WTC11 (cell line): ENCODE measurements at places on chromosomes 4 and X. TPM values are rescaled to one million over a fixed set of nuclear protein-coding genes. Genes with fewer than 3 reads are reported as not detected.
A peak's percentile ranks its signal among the peaks of the same experiment; 100 is the strongest.

DNA sequence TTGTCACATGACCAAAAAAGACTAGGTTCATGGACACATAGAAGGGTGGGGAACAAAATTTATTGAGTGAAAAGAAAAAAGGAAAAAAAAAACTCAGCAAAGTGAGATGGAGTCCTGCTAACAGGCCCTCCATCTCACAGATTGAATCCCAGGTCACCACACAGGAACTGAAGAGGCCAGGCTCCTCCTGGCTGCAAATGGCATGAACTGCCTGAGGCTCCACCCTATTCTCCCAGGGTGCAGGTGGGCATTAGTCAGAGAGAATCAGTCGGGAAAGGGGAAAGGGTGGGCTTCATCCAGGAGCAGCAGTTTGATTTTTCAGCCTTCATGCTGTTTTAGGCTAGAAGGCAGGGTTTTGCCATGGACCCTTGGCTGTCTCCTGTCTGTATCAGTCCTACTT, 128.5 kb upstream of the GRID2 start:
- peak; percentile 51 for DNase-seq

GRCh38 chrX:57282568-57282967, 3.9 kb upstream of the FAAH2 start:
- DNase-seq = no peak

- DNase-seq = no peak
Observed at GRCh38 chr4:120316416-120316815, 249.8 kb upstream of the MAD2L1 start.

DNA sequence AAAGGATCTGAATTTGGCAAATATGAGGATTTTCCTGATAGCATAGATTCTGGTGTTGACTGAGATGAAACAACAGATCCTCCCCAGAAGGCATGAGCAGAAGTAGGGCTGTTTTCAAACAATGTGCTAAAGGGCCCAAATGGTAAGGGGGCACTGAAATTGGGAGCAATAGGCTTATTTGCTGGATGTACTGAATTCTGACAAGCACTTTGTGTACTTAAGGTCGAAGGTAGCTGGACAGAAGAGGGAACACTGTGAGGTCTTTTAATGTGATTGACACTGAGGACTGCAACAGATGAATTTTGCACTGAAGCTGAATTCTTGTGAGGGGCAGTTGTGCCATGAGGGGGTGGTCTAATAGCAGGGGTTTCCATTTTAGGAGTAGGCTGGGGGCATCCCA, 21.2 kb upstream of the COX18 start:
- no peak for DNase-seq

DNA sequence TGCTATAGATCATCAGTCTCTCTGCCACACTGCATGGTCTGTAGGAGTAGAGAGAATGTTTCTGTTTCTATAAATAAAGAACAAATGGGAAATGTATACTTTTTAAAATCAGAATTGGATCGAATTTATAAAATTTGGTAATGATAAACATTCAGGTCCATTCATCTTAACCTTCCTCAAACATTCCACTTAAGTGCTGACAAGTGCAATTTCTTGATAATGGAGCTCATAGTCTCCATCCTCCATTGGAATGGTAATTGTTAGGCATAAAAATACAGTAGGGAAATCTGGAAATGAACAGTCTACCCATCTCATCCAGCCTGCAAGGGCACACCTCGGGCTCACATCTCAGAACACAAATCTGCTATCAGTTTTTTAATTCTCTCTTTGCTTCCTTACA, 122.6 kb upstream of the PACRGL start:
- DNase-seq = no peak

- DNase-seq = no peak
Observed at GRCh38 chr4:122045533-122045932, 93.7 kb upstream of the TRPC3 start.

GRCh38 chr4:10158333-10158942, 41.8 kb upstream of the WDR1 start:
- DNase-seq = no peak

GRCh38 chrX:41313419-41313818, 20.5 kb upstream of the DDX3X start:
- DNase-seq = no peak

DNA sequence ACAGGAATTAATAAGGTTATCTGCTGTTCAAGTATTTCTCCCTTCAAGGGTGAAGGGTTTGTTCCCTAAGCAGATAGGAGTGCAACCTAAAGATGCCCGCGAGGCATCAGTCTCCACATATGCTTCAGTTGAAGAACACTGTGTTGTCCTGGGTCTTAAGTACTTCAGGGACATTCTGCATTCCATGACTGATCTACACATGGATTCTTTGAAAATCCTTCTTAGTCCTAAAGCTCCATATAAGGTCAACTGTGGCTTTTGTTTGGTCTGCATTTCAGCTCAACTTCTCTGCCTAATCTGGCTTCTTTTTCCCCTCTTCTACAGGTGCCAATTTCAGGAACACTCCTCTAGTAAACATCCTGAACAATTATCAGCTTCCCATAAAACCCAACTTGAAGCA, 21.8 kb upstream of the CTSO start:
- no peak for DNase-seq

- DNase-seq = no peak
Observed at GRCh38 chr4:8864912-8865680, 6.5 kb downstream of the HMX1 start.

- DNase-seq = no peak
Observed at GRCh38 chrX:23765449-23765848, 17.5 kb upstream of the SAT1 start.

DNA sequence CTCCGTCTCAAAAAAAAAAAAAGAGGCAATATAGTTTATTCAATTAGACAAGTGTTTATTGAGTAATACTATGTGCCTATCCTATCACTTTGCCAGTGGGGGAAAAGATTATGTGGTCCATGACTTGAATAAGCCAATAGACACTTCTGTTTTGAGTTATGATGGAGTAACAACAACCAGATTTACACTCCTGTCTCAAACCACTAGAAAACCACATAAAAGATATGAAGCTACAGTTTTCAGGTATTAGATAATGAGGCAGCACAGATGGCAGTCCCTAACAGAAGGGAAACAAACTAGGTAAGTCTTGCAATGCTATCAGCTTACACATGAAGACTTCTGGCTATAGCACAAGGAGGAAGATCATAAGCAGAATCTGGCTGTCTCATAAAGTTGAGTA, 22.5 kb downstream of the NFXL1 start:
- no peak for DNase-seq

- DNase-seq = no peak
Observed at GRCh38 chr4:89563431-89563830, 255.8 kb upstream of the GPRIN3 start.

DNA sequence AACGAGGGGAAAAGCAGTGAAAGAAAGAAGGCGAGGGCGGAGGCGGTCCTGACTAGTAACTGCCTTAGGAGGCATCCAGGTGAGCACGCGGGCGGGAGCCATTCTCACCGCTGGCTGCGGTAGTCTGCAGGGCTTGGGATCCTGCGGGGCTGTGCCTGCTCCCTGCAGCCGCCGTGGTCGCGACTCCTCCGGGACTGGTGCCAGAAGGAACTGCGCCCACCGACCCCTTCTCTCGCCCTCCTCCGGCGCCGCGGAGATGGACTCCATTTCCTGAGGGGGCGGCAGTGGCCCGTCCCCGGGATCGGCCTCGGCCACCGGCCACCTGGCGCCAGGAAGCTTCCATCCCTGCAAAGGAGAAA, 543 bp downstream of the NFXL1 start:
- peak; percentile 60 for DNase-seq

DNA sequence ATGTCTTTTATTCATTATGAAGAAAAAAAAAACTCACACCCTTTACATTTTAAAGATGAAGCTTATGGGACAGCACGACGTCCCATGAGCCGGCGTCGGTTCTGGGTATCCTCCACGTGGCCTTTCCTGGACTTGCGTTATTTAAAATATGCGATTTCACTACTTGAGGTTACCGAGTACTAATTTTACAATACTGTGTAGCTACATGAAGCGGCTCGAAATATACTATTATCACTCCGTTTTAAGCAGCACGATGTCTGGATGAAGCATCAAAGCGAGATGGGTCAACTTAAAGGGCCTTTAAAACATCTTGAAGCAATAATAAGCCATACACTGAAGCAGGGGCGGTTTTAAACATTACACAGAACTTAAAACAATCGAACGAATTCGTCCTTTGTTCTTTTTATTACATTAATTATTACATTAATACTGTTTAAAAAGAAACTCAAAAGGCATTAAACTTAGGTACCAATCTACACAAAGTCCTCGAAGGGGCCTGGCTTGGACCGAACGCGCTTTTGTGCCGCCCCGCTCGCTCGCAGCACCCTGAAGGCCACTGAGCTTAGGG, 1.4 kb upstream of the KLF3 start:
- DNase-seq = no peak

DNA sequence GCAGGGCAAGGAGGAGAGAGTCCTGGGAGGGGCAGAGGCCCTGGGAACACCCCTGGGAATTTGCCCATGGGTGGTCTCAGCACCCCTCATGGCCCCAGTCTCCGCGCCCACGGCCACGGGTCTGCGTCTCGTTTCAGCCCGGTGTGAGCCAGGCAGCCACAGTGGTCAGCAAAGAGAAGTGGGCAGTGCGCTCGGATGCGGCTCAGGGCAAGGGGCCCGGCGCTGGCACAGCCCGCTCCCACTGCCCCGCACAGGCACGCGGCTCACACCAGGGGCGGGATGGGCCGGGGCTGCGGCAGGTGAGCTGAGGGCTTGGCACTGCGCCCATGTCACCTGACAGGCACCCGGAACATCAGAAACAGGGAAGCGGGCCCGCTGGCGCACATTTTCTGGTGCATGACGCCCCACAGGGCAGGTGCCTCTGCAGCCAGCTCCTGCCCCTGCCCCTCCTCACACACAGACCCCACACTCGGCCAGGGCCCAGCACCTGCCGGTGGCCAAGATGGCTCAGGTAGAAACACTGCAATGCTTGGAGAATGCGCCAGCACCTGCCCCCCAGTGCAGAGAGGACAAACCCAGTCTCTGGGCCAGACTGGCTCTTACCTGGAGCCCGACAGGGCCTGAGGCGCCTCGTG, 41.9 kb upstream of the MXD4 start:
- DNase-seq = no peak

DNA sequence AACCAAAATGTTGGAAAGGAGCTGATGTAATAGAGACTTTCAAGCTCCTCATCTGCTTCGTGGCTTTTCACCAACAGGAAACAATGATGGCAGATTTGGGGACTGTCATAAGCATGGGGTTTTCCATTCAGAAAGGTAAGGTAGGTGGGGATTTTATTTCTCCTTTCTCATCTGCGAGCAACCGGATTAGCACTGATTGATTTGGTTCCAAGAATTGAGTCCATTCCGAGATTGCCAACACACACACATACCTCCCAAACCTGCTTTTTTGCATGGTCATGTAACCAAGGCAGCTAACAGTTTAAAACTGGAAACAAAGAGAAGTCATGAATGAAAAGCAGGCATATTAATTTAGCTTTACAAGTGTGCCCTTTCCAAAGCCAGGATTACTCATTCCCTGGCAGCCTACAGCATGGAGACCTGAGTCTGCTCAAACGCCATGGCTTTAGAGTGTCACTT, 63.0 kb upstream of the LNX1 start:
- no peak for DNase-seq

DNA sequence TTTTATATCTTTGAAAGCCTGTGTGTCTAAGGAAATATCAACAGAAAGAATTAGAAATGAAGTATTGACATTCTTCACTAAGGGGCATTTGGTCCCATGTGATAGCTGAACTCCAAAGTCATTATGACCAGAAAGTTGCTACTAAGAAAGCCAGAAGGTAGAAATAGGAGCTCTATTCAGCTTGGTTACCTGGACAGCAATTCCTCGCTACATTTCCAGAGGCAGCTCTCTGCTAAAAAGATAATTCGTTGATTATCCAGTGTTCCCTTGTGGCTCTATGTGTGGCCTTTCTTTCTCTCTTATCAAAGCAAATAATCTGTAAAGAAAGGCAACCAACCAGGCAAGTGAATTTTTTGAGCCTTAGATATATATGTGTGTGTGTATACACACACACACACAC, 341.3 kb downstream of the ADGRL3 start:
- no peak for DNase-seq

HMGB3 gene
- 310 to 395 TPM (median 312 TPM) in 3 replicates for total RNA-seq

GC gene
- total RNA-seq = 0.76 to 1.9 TPM (median 1.7 TPM) in 3 replicates

MAGEA8 gene
- not detected in 3 replicates for total RNA-seq

UGT2B11 gene
- not detected in 3 replicates for total RNA-seq

MSL3 gene
- total RNA-seq = 11.3 to 13.4 TPM (median 12.1 TPM) in 3 replicates
